ENCODE measurements at places on chromosomes 16 and 17.

DNA sequence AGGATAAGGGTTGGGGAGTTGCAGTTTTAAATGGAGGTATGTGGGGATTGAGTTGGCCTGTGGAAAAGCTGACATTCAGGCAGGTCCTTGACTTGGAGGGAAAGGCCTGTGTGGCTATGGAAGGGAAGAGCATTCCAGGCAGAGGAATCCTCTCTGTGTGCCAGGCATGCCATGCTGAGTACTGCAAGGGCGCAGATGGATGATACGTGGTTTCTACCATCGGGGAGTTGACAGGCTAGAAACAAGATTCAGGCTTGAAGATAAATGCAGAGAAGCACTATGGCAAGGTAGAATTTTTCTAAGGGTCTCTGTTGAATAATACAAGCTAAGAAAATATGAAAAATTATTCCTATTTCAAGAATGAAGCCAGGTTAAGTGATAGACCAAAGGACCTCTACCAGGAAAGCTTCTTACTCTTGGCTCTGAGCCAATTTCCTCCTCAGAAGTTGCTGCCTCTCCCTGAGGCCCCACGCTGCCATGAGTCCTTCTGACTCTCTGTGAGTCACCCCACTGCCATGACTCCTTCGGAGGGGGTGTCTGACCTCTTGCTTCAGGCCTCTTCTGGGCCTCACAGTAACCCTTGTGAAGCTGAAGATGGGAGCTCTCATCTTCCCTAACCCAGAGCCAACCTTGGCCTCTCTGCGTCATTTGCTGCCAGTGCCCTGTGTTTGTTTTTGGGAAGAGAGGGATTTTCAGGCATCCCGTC lies 75.8 kb downstream of the WNT3 start:
- DNase-seq: no peak

DNA sequence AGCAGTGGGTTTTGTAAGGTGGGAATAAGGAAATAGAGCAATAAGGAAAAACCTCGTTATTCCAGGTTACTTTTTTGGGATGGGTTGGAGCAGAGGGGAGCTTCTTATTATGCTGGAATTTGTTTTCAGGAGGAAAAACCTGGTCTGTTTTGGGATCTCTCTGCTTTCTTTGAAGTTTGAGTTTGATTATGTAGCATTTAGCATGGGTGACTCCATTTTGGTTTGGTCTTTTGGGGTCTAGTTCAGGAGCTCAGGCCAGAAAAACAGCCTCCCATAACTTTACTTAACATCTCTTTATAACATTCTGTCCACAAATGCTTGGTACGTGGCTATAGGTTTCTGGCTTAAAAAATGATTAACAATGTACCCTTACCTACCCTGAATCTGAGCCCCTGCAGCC lies 8.5 kb upstream of the ZG16 start:
- DNase-seq: no peak

GRCh38 chr17:43545383-43545632 lies 832 bp downstream of the ETV4 start:
- peak; percentile 12 for DNase-seq

- no peak for DNase-seq
These were observed 198.4 kb downstream of the COPRS start for GRCh38 chr17:31660684-31661083.

- no peak for DNase-seq
These were observed 26.6 kb upstream of the NLRP1 start for GRCh38 chr17:5610956-5611355.
